SJSA1 (cell line): ENCODE measurements at places on chromosomes 5 and 9. TPM values are rescaled to one million over a fixed set of nuclear protein-coding genes. Genes with fewer than 3 reads are reported as not detected.

Gene HMGCR
- total RNA-seq = 65.9 and 88.6 TPM in 2 replicates

DNA sequence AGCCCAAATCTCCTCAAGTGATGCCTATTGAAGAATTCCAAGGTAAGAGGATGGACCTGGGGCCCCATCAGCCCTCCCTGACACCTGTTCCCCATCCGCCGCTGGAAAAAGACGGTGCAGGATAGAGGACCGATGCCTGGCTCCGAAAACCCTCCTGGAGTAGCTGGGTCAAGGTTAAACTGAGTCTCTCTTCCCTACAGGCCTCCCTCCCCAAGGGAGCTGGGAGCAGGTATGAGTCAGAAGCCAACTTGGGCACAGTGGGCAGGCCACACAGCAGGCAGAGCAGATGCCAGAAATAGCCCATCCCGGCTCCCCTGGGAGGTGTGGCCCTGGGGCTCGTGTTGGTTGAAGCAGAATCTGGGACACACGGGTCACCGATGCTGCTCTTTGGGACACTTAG lies 75.6 kb downstream of the NTNG2 start:
- H3K4me3 ChIP-seq = no peak overlapping the region
- H3K27ac ChIP-seq = no peak overlapping the region
- H3K27me3 ChIP-seq = peaks cover 50% of the 10 kb centered on the region
- no peaks in the 10 kb centered on the region for H3K36me3 ChIP-seq
- H3K4me1 ChIP-seq = peaks cover 13% of the 10 kb centered on the region
- no peak for DNase-seq

Gene CCDC192
- not detected in 2 replicates for total RNA-seq

DNA sequence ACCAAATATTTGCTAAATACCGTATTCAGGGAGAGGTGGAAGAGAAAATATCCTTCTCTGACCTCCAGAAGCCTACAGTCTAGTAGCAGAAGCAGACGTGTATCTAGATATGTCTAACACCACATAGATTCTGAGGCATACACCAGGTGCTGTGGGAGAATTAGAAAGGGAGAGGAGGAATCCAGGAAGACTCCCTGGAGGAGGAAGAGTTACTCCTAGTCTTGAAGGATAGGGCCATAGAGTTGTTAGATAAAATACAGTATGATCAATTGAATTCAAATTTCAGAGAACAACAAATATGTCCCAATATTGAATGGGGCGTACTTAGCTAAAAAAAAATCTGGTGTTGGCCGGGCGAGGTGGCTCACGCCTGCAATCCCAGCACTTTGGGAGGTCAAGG lies 58.7 kb downstream of the TMOD1 start:
- H3K27me3 ChIP-seq = no peaks in the 10 kb centered on the region; the same call in 1 of the 2 replicates
- DNase-seq = no peak
- no peaks in the 10 kb centered on the region for H3K4me1 ChIP-seq
- no peak overlapping the region for H3K4me3 ChIP-seq

DNA sequence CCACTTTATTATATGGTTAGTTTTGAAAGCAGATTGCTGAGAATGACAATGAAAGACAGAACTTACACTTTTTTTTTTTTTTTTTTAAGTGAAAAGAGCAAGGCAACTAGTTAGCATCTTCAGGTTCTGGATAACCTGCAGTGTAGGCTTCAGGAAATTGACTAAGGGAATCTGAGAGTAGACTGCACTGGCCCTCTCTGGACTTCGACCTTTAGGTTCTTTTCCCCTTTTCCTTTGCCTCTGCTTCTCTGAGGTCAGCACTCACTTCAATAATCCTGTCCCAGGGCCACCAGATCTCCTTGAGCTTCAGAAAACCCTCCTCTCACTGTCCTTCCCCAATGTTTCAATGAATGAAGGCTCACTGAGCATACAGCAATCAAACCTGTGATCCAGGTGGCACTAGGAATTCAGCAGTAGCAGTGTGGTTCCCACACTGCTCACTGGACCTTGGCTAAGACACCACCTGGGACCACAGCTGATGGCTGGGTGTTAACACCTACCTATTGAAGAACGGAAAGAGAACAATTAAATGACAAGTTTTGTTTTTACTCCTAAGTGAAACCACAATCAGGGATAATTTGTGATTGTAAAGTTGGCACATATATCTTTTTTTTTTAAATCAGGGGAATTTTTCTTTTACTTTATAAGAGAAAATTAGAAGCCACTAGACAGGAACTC lies 85.8 kb upstream of the IL6ST start:
- H3K4me1 ChIP-seq = no peaks in the 10 kb centered on the region
- no peak overlapping the region for H3K4me3 ChIP-seq
- no peaks in the 10 kb centered on the region for H3K36me3 ChIP-seq
- H3K27me3 ChIP-seq = no peaks in the 10 kb centered on the region
- no peak for DNase-seq

- no peaks in the 10 kb centered on the region for H3K4me1 ChIP-seq
- no peak overlapping the region for H3K27ac ChIP-seq
- no peaks in the 10 kb centered on the region for H3K36me3 ChIP-seq
- no peak for DNase-seq
Measured at GRCh38 chr5:2007878-2008501, 125.3 kb upstream of the IRX4 start.

Gene RNF130
- 0.61 TPM in 1 of 2 replicates, not detected in the other for total RNA-seq

- no peaks in the 10 kb centered on the region for H3K27me3 ChIP-seq
- DNase-seq = no peak
- H3K4me3 ChIP-seq = no peak overlapping the region
- peaks cover 65% of the 10 kb centered on the region for H3K4me1 ChIP-seq
- H3K27ac ChIP-seq = peak overlapping the region; percentile 80
- no peaks in the 10 kb centered on the region for H3K36me3 ChIP-seq
Measured at GRCh38 chr5:72599065-72599433, 91.8 kb upstream of the ZNF366 start.

Gene RHOBTB3
- total RNA-seq = 121 and 175 TPM in 2 replicates

DNA sequence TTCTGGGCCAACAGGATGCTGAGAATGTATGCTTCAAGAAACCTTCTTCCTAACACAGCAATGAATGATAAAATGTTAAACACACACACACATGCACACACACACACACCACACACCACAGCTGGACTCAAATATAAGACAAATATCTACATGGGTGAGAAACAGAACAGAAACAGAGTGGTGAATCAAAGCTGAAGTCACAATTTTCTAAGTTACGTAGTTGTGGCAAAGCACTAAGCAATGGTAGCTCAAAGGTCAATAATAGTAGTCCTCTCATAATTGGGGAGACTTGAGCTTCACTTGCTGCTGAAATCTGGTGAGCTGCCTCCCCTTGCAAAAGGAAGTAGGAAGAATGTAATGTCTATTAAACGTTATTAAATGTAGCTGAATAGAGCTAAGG lies 33.7 kb upstream of the ITGA1 start:
- no peaks in the 10 kb centered on the region for H3K4me1 ChIP-seq
- DNase-seq = no peak
- H3K27me3 ChIP-seq = no peaks in the 10 kb centered on the region
- no peak overlapping the region for H3K4me3 ChIP-seq
- H3K36me3 ChIP-seq = no peaks in the 10 kb centered on the region

- peaks cover 13% of the 10 kb centered on the region for H3K4me1 ChIP-seq
- H3K27ac ChIP-seq = peak within 1 kb of the TSS; percentile 96
- H3K27me3 ChIP-seq = no peaks in the 10 kb centered on the region
- DNase-seq = peak; percentile 55
- H3K36me3 ChIP-seq = peaks cover 31% of the 10 kb centered on the region
Measured at GRCh38 chr9:128275198-128276007, at the start of gene GOLGA2. GOLGA2 (minus strand) TSS chr9:128276007; CDS start chr9:128275976, 31 bp downstream.
